Nucleus accumbens (tissue), 56 donors: ENCODE measurements at places on chromosomes 1 and 21.

DNA sequence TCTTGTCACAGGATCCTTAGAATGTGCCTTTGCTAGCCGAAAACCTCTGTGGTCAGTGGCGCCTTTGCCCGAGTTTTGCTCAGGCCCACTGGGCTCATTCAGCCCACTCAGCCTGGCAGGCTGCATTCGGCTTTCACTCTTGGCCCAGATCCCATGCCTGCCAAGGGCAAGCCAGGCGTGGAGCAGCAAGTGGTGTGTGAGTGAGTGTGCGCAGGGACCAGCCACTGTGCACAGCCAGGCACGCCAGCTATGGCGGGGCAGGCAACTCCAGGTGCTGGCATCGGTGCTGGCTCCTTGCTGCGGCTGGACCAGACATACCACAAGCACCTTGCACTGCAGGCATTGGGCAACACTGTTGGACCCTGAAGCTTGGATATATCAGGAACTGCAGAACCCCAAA lies 1145.1 kb upstream of the NCAM2 start:
- DNase-seq = no peak

GRCh38 chr1:70910013-70910412 lies 137.6 kb downstream of the PTGER3 start:
- DNase-seq = no peak

DNA sequence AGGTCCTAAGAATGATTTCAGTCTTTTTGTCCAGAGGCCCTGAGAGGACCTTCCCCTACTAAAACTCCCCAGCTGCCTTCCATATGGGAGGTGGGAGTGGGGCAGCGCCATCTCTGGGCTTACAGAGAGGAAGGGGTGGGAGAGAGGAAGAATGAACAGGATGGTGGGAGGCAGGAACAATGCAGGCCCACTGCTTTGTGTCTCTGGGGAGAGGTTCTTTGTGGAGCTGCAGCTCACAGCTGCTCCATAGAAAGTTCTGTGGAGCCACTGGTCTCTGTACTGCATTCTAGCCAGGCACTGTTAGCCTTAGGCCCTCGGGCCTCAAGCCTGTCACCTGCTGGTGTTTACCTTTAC lies 43.6 kb upstream of the A3GALT2 start:
- DNase-seq = peak; percentile 65

DNA sequence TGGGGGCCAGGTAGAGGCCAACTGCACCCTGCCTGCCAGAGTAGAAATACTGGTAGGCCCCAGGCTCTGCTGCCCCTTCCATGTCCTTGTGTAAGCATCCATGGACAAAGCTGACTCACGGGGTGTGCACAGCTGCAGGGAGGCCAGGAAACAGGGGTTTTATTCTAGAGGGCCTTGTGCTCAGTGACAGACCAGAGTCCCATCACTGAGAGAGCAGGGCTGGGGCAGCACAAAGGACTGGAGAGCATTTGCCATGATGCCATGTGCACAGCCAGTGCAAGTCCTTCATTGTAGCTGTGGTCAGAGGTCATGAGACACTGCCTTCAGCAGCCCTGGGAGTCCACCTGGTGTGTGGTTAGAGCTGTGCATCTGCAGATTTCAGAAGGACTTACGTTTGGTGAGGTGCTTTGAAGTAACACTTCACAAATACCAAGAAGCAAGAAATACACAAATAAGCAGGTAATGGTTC lies 8.1 kb downstream of the ARF1 start:
- DNase-seq = no peak

DNA sequence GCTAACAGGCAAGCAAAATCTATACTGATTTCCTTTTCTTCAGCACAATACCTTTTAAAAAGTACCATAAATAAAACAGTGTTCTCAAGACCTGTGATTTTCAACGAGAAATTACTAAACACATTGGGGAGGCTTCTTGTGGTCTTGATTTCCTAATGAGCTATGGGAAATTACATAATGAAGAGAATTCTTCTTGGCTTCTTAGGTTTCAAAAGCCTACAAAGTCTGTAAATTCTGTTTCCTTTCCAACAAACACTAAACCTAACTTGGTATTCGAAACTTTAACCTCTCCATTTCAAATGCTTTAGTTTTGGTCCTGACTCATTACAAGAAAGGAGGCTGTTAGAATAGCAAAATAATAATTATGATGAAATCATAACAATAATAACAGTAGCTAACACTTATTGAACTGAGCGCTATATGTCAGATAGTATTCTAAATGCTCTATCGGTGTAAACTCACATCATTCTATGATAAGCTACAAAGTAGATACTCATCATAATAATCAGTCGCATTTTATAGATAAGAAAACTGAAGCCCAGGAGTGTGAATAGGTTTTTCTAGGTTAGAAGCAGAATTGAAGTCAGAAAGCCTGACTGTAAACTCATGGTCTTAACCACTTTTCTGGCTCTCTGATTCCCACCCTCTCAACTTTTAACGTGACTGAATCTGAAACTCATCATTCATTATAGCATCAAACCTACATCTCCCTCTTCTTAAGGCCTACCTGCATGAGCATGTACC lies 486.7 kb downstream of the SMYD3 start:
- no peak for DNase-seq

GRCh38 chr21:32248571-32249461 lies 30.0 kb downstream of the MIS18A start:
- DNase-seq = no peak

- no peak for DNase-seq
Measured at GRCh38 chr1:231369282-231369681, 31.2 kb downstream of the SPRTN start.

DNA sequence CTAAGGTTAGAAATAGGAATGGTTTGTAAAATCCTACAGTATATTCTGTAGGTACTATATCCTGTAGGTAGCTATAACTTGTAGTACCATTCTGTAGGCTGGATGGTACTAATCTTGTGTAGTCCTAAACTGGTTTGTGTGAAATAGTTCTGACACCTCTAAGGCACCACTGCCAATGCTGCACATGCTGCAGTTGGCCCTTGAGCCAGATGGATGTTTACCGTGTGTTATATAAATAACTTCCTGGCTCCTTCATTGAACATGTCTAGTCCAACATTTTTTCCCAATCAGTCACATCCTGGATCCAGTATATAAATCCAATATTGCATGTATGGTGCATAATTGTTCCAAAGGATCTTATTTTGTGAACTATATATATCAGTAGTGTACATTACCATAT lies 89.5 kb upstream of the GNG4 start:
- DNase-seq = no peak

DNA sequence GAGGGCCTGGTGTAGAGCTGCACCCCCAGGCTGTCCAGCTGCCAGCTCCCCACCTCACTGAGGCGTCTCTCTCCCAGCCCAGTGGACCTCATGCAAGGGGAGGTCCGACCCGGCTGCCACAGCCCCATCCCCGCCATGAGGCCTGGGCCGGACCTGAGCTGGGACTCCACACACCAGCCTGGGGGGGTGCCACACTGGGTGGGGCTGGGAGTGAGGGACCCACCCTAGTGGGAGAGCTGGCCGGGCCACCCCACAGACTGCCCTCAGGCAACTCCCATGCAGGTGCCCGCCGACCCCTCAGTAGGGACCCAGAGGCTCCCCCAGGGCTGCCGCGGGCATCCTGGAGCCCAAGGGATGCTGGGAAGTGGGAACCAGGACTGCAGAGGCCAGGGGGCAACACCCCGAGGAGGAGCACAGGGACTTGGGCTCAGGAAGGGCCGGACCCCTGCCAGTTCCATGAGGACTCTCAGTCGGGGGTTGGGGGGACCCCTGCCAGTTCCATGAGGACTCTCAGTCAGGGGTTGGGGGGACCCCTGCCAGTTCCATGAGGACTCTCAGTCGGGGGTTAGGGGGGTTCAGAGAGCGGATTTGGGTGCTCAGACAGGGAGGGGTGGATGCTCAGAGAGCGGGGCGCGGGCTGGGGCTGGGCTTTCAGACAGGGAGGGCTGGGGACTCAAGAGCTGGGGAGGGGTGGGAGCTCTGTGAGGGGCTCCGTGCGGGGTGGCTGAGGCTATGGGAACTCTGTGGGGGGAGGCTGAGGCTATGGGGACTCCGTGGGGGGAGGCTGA lies 1.2 kb upstream of the RNF223 start:
- no peak for DNase-seq

- no peak for DNase-seq
Measured at GRCh38 chr1:14182856-14183255, 415.6 kb upstream of the KAZN start.

GRCh38 chr21:30256100-30256499 lies 26.6 kb downstream of the KRTAP24-1 start:
- DNase-seq = no peak

DNA sequence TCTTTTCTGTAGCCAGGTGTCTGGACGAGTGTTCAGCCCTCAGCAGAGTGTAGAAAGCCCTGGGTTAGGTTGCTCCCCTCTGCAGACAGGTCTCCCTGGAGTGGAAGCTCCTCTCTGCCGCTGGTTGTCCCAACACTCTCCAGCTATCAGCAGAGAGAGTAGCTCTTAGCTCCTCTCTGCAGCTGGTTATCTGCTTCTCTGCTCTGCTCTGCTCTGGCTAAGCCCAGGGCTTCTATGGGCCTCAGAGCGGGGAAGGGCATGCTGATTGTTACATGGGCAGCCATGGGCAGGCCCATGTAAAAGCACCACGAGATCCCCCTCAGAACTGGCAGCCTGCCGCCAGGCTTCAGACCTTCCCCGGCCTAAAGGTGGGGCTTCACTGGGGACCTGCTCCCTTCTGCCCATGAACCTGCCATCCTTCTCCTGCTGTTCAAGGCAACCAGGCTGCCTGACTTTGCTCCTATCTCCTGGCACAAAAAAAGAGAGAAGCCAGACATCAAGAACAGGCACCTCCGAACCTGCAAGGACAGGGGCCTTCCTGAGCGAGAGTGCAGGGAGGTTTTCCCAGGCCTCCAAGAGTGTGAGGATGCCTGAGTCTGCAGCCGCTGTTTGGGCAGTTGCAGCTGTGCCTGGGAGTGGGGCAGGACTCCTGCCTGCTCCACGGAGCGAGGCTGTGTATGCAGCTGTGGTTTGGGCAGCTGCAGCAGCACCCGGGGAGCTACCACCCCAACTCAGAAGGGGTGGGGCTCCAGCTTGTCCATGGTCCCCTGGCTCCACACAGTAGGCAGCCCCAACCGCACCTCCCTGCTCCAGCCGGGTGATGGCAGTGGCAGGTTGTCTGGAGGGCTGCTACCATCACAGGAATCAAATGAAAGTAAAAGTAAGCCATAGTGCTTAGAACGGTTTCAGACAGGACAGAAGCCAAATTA lies 973.7 kb downstream of the LTN1 start:
- DNase-seq = peak; percentile 33

GRCh38 chr1:95117207-95118066 lies at the start of gene TLCD4:
Gene TLCD4 (plus strand): TSS chr1:95117355. CDS start chr1:95143902, 26,547 bp downstream.
- peak; percentile 45 for DNase-seq

DNA sequence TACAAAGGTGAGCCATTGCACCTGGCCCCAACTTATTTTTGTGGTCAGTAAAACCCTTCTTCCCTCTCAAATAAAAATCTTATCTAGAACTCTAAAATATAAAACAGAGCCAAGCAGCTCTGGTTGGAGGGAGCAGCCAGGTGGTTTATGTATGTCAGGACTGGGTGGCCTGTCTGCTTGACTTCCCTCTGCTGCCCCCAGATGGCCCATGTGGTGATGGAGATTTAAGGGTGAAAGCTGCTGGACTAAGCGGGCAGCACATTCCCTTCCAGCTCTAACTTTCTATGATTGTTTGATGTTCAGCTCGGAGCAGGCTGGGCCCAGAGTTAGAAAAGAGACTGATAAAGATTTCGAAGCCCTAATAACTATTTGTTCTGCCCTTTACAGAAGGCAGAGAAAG lies 11.9 kb upstream of the PAQR6 start:
- DNase-seq = no peak

- peak; percentile 3 for DNase-seq
Measured at GRCh38 chr1:29849038-29849750, 612.9 kb downstream of the PTPRU start.

GRCh38 chr1:206971029-206971655 lies 882 bp upstream of the FCAMR start:
- DNase-seq = no peak

DNA sequence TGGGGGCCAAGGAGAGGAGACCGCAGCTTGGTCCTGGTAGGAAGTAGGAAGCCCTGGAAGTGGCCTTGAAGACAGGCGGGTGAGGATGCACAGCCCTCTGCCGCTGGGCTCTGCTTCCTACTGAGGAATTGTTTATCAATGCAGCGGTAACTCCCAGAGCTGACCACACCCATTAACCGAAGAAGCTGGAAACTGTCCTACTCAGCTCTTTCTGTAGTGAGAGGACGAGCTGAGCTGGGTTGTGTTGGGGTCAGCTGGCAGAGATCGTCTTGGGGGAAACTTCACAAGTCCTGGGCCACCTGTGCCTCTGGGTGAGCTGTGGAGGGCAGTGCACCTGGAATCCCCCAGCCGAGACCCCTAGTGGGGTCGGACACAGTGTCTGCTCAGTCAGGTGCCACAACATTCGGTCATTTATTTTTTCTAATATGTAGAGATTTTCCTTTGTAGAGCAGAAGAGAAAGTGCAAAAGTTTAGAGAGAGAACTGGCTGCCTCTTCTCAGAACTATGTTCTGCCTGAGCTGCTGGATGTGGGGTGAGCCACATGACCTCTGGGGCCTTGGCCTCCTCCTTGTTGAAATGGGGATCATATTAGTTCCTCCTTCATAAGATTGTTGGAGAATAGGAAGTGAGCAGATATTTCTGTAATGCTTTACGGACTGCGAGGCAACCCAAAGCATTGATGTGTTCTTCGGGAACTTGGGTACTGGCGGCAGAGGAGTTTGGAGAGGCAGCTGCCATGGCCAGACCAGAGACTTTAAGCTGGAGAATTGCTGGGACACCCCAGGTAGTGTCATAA lies 3.6 kb downstream of the NECAP2 start:
- DNase-seq = no peak
